ENCODE measurements at places on chromosomes 4 and X.
A peak's percentile ranks its signal among the peaks of the same experiment; 100 is the strongest.

GRCh38 chr4:176185051-176185450, 10.3 kb downstream of the SPATA4 start:
- no peak for DNase-seq

GRCh38 chr4:140901736-140902336, 145.7 kb upstream of the TBC1D9 start:
- no peak for DNase-seq

- DNase-seq = no peak
These were observed 24.0 kb upstream of the SGMS2 start for GRCh38 chr4:107800706-107801105.

- DNase-seq = peak; percentile 35
These were observed 81.6 kb downstream of the SORBS2 start for GRCh38 chr4:185730387-185730786.

DNA sequence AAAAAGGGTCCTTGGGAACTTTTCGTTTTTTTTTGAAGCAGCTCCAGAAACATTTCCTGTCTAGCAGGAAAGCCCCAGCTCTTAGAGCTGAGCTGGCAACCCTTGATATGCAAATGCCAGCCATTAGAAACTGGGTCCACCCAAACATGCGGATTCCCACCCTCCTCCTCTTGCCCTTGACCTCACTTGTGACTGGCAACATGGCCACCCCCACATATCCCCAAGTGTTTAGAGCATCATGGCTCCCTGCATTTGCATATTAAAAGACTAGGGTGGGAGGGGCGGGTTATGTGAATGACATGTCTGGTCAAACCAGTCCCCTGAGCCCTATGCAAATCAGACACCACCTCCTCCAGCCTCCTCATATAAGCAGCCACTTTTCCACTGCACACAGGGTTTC, 671.1 kb downstream of the FAT4 start:
- DNase-seq = peak; percentile 10

DNA sequence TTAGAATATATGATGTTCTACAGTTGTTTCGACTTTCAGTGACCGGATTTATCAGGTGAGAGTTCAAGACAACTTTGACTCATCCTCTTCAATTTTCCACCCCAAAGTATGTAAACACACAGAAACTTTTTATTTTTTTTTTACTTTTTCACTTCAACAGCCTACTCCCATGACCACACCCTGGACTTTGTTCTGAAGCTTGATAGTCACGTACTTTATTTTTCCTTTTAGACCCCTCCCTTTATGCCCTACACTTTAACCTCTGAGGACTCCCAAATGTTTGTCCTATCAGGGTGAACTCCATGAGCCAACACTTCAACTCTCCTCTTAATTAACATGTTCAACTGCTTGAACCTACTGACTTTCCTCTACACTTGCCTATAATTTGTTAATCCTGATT, 2.5 kb upstream of the DDX60 start:
- no peak for DNase-seq

GRCh38 chrX:37314531-37314930, 34.6 kb upstream of the PRRG1 start:
- no peak for DNase-seq

DNA sequence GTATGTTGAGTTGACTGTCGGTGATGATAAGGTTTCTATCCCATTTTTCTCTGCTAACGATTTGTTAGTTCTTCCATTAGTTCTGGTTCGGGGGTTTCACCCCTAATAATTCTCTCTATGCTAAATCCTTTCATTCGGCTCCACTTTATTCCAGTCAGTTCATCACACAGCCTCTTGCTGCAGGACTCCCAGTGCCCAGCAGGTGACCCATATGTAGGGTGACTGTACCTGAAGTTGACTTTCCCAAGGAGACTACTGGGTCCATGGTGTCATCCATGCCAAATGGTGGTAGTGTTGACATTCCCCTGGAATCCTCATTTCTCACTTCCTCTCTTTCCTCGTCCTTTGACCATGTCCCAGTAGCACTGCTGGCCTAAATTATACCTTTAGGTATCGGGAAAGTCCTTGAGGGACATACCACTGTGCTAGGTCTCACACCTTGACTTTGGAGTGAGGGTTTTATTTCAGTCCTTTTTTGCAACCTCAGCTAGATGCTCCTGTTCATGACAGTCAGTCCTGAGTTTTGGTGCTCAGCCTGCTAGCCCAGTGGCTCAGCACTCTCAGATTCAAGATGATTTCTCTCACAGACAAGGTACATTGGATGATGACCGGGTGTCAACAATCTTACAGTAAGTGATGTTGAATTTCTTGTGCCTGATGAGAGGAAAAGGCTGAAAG, 105.1 kb upstream of the ARHGAP24 start:
- DNase-seq = no peak

DNA sequence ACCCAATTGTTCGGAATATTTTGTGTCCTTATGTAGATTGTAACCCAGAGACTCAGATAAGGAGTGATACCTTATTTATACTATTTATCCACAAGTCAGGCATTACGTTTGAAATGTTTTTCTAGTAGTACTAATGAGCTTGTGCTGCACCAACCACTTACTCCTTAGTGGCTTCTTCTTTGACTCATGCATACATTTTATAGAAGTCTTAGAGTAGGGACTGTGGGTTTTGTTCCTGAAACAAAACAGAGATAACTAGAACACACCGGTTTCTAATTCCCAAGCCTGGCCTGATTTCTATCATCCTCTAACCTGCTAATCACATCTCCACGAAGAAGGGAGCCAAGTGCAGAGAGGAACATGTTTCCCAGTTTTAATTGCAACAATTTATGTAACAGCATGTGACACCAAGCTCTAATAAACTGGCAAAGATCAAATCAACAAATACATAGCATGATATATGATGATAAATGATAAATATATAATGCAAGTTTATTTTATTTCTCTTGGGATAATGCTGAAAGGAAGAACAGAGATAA, 32.3 kb downstream of the MGARP start:
- no peak for DNase-seq

- no peak for DNase-seq
These were observed 16.0 kb downstream of the RAB40A start for GRCh38 chrX:103503163-103503852.

GRCh38 chrX:68686097-68686977, 38.9 kb downstream of the STARD8 start:
- no peak for DNase-seq

DNA sequence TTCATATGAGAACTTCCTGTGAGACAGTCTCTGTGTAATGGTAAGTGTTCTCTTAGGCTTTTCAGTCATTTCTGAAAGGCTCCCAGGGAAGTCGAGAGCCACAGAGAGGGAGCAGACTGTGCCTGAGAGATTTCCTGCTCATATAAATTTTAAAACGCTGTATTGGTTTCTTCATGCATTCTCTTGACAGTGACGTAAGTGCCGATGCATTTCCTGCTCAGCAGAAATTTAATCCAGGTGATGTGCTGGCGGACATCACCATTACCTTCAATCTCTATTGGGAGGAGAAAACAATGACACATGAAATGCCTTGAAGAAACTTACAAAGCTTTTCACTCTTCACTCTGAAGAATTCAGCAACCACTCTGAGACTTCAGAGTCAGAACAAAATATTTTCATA, 383.6 kb downstream of the BMPR1B start:
- DNase-seq = no peak

GRCh38 chrX:40132751-40133150, 35.0 kb upstream of the BCOR start:
- no peak for DNase-seq

- no peak for DNase-seq
These were observed 92.7 kb downstream of the SPATA18 start for GRCh38 chr4:52143815-52144214.

DNA sequence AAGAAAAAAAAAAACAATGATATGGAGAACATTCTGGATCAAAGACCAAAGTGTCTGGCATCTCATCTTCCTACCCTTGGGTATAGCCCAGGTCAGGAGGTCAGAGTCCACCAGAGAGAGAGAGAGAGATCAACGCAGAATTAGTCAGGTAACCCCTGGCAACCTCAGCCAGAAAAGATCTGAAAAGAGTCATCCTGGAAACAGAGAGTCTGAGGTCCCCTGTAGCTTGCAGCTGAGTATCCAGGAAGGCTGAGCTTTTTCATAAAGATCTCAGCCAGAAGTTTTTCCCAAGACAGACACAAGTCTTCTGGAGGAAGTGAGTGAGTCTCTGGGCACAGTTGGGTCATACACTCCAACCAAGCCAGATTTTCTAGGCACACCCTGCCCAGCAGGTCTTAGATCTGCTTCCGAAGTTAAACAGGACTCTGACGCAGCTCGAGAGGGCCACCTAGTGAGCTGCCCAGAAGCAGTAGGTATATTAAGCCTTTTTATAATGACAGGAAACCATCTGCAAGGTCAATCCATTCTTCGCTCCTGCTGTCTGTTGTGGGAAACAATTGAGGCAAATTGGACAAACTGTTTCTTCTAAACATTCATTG, 35.7 kb downstream of the ACE2 start:
- peak; percentile 5 for DNase-seq

DNA sequence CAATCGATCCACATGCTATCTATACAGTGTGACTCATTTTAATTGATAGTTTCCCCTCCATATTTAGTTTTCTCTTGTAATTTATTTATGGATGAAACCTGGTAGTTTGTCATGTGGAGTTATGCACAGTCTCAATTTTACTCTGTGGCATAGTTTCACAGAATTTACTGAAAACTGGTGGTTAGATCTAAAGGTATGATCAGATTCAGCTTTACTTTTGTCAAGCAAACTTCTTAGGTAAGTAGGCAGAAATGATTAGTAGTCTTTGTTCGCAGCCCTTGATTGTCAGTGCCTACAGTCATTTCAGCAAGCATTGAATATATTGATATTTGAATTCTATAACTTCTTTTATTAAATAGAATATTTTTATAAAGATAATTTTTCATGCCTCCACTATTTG, 2.5 kb downstream of the ADD1 start:
- no peak for DNase-seq

GRCh38 chrX:2526390-2526789, 25.6 kb upstream of the DHRSX start:
- DNase-seq = no peak

- DNase-seq = no peak
These were observed 841.0 kb downstream of the FAM133A start for GRCh38 chrX:94515009-94515408.

DNA sequence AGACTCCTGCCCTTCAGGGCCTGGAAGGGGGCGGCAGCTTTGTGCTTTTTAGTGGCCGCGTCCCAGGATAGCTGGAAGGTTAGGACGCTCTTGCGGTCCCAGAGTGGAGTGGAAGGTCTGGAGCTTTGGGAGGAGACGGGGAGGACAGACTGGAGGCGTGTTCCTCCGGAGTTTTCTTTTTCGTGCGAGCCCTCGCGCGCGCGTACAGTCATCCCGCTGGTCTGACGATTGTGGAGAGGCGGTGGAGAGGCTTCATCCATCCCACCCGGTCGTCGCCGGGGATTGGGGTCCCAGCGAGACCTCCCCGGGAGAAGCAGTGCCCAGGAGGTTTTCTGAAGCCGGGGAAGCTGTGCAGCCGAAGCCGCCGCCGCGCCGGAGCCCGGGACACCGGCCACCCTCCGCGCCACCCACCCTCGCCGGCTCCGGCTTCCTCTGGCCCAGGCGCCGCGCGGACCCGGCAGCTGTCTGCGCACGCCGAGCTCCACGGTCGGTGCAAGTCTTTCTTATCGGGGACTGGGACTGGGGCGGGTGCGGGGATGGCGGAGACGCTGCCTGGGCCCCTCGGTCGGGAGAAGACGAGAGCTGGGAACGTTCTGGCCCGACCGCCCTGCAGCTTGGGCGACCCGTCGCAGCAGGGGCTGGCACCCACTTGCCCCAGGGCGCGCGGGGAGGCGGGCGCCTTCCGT, at the start of gene EDNRA:
EDNRA (plus strand) TSS at position 207 of the 686 bp plus-strand sequence. CDS start 4,585 bp downstream, outside the sequence.
- DNase-seq = no peak

DNA sequence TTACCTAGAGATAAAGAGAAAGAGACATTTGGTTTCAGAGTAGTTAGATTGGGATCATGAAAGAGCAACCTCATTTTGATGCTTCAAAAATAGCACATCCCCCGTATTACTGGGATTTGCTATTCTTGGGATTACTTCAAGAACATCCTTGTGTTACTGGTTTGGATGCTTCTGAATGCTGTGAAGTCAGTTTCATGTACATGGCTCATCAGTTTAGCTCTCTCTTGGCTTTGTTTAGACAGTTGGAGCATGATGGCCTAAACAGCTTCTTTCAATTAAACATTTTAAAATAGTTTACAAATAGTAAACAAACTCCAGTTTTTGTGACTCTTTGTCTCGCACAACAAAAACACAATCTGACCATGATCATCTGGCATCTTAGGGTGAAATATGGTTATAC, 23.9 kb downstream of the HTT start:
- no peak for DNase-seq

- DNase-seq = no peak
These were observed 48.9 kb downstream of the ACSL4 start for GRCh38 chrX:109684136-109684535.

DNA sequence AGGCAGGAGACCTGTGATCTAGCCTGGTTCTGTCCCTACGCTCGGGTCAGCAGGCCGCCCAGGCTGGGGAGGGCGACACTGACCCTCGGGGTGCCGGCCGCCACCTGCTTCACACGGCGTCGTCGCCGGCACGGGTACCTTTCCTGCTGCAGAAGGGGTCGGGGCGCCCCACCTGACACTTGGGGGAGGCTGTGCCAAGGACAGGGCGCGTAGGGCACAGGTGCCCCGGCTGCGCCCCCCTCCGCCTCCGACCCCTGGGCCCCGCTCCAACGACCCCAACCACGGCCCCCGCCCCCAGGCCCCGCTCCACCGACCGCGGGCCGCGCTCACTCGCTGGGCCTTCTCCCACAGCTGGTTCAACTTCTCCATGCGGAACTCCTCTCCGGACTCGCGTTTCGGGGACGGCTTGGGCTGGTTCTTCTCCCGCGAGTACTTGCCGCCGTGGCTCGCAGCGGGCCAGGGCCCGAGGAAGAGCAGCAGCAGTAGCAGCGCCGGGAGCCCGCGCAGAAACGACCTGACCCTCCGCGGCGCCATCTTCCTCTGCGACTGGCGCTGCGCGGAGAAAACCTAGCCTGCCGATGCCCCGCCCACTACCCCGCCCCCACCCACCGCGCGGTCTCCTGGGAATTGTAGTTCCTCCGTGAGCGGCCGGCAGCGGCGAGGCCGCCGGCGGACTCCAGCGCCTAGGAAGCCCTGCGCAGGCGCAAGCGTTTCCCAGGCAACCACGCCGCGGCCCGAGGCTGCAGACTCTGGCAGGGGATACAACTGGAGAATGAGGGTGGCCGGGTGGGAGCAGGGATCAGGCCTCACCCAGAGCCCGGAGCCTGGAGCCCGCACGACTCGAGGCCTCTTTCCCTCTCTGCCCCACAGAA, at the start of gene LRPAP1:
LRPAP1 (minus strand) TSS at position 544 of the 872 bp plus-strand sequence; CDS start at position 534, 10 bp downstream.
- peak; percentile 61 for DNase-seq

DNA sequence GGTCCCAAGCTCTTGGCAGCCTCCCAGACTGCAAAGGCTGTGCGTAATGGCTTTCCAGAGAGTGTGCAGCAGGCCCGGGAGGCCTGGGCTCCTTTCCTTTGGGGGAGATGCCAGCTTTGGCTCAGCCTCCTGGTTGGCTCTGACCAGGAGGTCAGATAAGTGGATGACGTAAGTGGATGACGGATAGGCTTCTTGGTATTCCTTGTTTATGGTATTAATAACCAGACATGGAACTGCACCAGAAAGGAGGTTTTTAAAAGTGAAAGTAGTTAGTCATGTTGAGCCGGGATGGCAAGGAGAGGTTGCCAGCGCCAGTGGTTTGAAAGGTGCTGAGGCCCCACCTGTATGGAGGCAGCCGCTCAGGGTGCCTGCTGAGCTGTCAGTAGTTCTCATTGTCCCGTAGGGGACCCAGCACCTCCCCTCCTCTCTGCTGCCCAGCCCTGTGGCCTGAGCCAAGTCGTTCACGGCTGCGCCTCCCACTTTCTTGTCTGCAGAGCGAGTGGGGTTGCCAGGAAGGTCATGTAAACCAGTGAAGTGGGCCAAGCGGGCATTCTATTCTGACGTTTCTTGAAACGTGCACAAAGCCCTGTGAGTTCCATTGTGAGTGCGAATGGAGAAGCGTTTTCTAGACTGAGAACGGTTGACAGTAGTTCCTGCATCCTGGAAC, 28.7 kb upstream of the STOX2 start:
- DNase-seq = no peak

All from Jurkat, Clone E6-1 (cell line).